ENCODE measurements at places on chromosomes 3 and 15.

GRCh38 chr3:15601399-15602145 lies at the start of the genes BTD and HACL1:
BTD (plus strand) TSS chr3:15601745; CDS start chr3:15635440, 33,695 bp downstream.
HACL1 (minus strand) TSS chr3:15601569; CDS start chr3:15601463, 106 bp downstream.
- peak; percentile 98 for DNase-seq

DNA sequence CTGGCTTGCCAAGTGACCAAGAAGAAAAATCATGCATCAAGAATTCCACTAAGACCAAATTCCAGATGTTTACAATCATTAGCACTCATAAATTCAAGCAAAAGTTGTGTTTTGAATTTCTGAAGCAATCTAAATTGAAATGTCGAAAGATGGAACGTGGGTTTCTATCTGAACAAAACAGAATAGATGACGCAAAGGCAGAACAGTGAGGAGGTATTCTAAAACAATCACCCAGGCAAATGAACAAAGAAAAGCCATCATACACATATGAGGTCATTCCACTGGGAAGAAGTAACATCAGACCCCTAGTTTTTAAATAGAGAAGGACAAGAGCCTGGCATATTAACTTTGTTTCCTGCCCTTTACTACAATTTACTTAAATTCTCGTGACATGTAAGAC lies 58.0 kb downstream of the MCF2L2 start:
- no peak for DNase-seq

- no peak for DNase-seq
Measured at GRCh38 chr3:27677565-27677964, 44.6 kb downstream of the EOMES start.

DNA sequence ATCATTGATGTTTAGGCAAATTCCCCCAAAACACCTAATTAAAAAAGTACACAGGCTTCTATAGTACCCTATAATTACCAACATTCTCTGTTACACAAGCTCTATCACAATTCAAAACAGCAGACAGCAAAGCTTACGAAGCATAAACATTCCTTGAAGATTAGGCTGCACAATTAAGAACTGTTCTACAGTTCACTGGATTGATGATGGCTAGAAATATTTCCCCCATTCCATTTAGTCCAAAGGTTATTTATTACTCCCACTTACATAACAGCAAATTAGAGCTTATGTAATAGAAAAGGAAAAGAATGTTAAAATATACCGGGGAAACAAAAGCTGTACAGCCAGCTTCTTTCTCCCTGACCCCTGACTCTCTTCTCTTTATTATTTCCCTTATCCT lies 49.3 kb downstream of the UACA start:
- DNase-seq = no peak

- no peak for DNase-seq
Measured at GRCh38 chr3:43180694-43181093, 74.8 kb upstream of the POMGNT2 start.

GRCh38 chr3:124362455-124362854 lies 367.8 kb upstream of the UMPS start:
- no peak for DNase-seq

GRCh38 chr15:25333049-25333448 lies 105.8 kb downstream of the UBE3A start:
- no peak for DNase-seq

DNA sequence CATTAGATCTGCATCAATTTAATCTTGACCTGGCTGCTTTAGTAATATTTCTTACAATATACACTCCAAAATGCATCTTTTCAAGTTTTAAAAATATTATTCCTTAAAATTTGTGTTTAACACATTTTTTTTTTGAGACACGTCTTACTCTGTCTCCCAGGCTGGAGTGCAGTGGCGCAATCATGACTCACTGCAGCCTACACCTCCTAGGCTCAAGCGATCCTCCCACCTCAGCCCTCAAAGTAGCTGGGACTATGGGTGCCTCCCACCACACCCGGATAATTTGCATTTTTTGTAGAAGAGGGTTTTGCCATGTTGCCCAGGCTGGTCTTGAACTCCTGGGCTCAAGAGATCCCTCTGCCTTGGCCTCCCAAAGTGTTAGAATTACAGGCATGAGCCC lies 73.6 kb downstream of the ETV5 start:
- no peak for DNase-seq
